ENCODE measurements at places on chromosomes 4 and X. TPM values are rescaled to one million over a fixed set of nuclear protein-coding genes. Genes with fewer than 3 reads are reported as not detected.

ZAR1 gene
- not detected for total RNA-seq

RTL5 gene
- total RNA-seq = 1.2 TPM

GAGE10 gene
- total RNA-seq = not detected

TMPRSS11F gene
- not detected for total RNA-seq

GIMD1 gene
- total RNA-seq = not detected

Data from CD4-positive, alpha-beta T cell (primary cell).